ENCODE measurements at places on chromosomes 3 and 15.
A peak's percentile ranks its signal among the peaks of the same experiment; 100 is the strongest.

DNA sequence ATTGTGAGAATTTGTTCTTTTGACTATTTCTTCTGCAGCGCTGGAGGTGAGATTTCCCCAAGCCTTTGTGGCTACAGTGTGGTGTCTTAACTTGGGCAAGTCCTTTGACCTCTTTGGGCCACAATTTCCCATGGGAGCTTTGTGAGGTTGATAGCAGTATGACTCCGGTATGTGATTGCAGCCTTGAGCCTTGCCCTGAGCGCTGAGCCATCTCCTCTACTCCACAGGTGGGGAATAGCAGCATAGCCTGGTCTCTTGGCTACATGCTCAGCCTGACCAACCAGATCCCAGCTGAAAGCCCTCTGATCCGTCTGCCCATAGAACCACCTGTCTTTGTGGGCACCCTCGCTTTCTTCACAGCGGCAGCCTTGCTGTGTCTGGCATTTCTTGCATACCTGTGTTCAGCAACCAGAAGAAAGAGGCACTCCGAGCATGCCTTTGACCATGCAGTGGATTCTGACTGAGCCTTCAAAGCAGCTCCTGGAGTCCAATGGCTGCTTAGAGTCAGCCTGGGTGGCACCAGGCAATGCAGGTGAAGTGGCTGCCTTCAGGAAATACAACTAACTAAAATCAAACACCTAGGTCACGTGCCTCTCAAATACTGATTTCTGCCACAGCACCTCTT is 30.0 kb upstream of the RPL14 start:
- DNase-seq, result no peak

DNA sequence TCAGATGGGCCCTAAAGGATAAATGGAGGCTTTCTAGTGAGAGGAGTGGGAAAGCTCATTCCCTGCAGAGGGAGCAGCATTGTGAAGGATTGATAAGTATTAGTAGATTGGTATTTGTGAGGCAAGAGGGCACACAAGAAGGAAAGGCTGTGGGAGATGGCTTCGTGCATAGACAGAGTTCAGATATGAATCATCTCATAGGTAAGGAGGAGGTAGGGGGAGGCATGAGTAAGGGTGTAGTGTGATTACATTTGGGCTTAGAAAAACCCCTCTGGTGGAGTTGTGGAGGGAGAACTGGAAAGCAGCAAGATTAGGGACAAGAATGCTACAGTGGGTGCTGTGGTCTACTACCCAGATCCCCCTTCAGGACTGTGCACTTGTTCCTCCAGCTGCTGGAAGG is 29.6 kb downstream of the ONECUT1 start:
- no peak for DNase-seq

DNA sequence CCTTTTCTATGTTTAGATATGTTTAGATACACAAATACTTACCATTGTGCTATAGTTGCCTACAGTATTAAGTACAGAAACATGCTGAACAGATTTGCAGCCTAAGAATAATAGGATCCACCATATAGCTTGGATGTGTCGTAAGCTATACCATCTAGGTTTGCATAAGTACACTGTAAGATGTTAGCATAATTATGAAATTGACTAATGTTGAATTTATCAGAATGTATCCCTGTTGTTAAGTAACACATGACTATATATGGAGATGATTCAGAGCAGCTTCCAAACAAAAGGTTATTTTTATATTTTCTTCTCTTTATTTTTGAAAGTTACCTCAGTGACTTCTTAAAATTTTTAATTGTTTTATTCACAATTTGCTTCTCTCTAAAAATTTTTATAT is 2.4 kb downstream of the SLC28A2 start:
- DNase-seq, result no peak

DNA sequence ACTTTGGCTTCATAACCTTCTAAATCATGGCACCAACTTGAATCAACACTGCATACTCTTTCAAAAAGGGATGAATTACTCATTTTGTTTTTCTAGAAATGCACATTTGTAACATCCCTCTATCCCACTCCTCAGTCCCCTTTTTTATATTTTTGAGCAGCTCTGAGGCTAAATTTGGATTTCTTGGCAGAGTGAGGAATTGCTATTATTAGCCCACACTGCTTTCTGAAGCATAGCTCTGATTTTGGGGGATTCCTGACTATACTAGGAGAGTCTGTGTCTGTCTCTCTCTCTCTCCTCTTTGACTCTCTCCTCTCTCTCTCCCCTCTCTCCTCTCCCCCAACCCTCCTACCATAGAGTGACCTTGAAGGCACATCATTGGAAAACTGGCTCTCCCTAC is 76.6 kb downstream of the RBPMS2 start:
- DNase-seq, result no peak

DNA sequence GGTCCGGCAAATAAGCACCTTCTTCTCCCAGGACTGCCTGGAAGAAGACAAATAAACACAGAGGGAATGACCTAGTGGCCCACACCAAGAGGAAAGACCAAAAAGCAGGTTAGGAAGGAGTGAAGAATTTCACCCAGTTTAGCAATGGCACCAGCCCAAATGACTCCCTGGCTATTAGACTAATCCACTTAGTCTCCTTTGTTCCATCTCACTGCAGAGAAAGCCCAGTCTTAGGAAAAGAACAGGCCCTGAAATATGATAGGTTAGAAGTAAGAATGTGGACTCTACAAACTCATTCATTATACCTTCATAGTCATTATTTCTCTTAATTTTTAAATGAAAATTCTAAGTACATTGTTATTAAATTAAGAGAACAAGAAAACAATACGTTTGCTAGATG is 23.2 kb downstream of the SERPINI2 start:
- no peak for DNase-seq

DNA sequence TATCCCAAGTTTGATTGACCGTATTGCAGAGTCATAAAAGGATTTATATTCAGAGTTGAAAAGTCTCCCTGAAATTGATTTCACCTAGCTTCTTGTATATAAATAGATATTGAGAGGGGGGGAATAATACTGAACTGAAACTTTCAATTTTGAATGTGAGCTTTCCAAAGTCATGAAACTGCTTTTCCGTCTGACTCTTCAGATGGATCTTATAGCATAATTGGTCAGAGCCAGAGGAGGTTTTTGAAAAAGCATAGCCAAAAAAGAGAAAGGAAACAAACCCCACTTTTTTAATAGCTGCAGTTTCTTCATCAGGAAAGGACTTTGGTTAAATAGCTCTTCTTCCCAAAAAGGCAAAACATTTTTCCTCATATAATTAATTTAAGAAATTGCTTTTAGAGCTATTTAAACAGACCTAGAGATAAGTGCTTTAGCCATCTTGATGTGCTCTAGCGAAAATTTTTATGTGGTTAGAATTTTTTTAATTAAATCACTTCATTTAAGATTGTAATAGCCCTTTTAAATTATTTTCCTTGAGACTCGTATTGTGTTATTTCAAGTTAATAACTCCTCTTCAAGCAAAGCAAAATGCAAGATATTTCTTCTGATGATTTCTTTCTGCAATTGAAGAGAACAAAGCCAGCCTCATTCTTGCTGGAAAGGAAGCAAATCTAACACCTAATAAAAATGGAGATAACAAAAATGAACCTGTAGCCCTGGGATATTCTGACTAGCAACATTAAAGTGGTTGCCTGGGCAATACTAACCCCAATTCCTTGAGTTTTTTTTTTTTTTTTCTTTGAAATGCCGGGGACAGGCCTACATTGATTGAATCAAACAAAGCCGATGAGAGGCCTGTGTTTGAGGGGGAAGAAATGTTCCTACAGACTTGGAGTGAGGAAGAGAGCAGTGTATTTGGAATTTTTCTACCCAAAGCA is 173.6 kb downstream of the PTPRG start:
- DNase-seq, result no peak

- DNase-seq, result no peak
Observed at GRCh38 chr3:78976200-78976599, 791.6 kb downstream of the ROBO1 start.

GRCh38 chr15:23422099-23422945 is 24.7 kb downstream of the GOLGA6L2 start:
- no peak for DNase-seq

DNA sequence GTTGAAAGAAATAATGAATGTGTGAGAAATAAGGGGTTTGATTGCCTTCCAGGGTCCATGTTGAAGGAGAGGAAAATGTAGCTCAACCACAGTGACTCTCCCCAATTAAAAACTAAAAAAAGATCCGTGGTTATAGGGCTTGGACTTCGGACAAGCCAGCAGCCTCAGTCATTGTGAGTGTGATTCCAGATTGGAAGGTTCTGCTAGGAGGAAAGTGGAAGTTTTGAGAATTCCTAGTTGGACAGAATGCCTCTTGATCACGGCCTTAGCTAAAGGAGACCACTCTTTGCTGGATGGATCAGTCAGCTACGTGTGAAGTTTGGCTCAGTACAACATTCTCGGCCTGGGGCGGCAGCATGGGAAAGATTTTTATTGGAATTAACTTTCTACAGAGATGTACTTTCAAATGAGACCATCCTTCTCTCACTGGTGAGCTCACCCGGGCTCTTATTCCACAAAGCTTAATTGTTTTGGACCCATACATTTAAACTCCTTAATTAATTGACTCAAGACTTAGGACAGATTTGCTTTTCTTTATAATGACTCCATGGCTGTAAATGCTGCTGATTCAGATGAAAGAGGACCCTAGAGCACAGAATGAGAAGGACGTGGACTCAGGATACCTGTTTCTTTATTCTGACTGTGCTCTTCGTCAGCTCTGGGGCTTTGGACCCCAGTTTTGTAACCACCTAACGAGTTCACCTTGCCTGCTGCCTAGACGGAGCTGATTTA is 27.5 kb downstream of the FLNB start:
- no peak for DNase-seq

GRCh38 chr3:25044762-25045710 is 383.0 kb upstream of the RARB start:
- DNase-seq, result no peak

- no peak for DNase-seq
Observed at GRCh38 chr15:67968564-67968963, 85.6 kb upstream of the PIAS1 start.

- no peak for DNase-seq
Observed at GRCh38 chr3:155179437-155179827, 99.3 kb downstream of the MME start.

GRCh38 chr3:74842141-74842540 is 227.7 kb upstream of the CNTN3 start:
- DNase-seq, result no peak

GRCh38 chr15:85854345-85855097 is 59.8 kb upstream of the KLHL25 start:
- peak; percentile 38 for DNase-seq

GRCh38 chr3:68667346-68667745 is 265.0 kb downstream of the TAFA4 start:
- DNase-seq, result no peak

- no peak for DNase-seq
Observed at GRCh38 chr15:83747050-83747717, 93.3 kb downstream of the ADAMTSL3 start.

DNA sequence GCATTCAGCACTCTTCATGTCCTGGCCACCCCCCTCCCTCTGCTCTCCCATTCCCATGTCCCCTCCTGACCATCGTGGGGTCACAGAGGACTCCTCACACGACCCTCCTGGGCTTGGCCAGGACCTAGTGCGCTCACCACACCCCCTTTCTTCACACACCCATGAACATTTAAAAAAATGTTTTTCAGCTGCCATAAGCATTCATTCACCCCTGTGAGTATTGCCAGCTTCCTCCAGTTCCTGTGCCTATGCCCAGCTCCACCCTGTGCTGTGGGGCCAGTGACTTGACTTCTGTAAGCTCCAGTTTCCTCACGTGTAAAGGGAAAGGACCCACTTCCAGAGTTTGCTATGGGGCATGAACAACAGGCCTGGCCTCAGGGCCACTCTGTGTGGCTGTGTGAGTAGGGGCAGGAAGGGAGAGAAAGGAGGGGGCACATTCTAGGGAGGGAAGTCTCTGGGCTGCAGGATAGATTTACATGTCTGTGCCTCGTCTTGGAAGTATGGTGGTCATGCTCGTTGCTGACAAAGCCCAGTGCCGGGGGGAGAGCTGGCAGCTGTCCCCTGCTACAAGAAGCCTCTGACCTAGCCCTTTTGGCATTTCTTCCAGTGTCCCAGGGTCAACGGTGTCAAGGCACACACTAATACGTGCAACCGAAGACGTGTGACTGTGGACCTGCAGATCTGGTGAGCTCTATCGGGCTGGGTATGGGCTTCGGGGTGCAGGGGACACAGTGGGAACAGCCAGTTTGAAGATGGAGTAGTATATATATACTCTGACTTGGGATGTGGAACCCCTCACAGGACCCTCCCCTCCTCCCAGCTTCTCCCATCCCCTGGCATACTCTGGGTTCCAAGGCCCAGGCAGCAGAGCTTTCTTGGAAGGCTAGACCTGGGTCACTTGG is 22.8 kb downstream of the ESYT3 start:
- DNase-seq, result no peak

GRCh38 chr3:31252216-31253185 is 280.2 kb upstream of the STT3B start:
- DNase-seq, result no peak

- DNase-seq, result no peak
Observed at GRCh38 chr3:17640466-17640865, 102.0 kb downstream of the TBC1D5 start.

GRCh38 chr15:54347082-54347827 is 369.0 kb downstream of the UNC13C start:
- no peak for DNase-seq

- no peak for DNase-seq
Observed at GRCh38 chr3:29937185-29937584, 656.3 kb downstream of the RBMS3 start.

- DNase-seq, result no peak
Observed at GRCh38 chr15:43067717-43068461, 37.9 kb downstream of the UBR1 start.

GRCh38 chr15:63196842-63197241 is 7.4 kb downstream of the RAB8B start:
- no peak for DNase-seq

DNA sequence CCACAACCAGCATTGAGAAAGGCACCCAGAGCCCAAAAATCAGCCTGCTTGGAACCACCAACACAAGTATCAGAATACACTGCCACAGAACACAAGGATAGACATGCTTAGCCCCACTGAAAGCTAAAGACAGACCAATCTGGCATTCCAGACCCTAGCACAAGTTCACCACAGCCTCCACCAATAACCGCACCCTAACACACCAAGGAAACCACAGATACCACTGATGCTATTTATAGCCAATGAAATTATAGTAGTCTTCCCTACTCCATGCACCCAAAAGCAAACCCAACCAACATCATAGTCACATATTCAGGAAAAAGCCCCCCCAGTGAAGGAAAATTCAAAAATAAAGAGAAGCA is 83.9 kb upstream of the STT3B start:
- DNase-seq, result no peak
